NCI-H187 treated with DMSO at 0.1 percent for 48 hours (cell line): ENCODE measurements at places on chromosomes 12 and 14.

GRCh38 chr12:106001837-106002218, 136.9 kb downstream of the NUAK1 start:
- DNase-seq = no peak

GRCh38 chr12:14961466-14962152, at the start of gene ARHGDIB:
TSS of gene ARHGDIB (minus strand) at chr12:14961601. CDS start at chr12:14950712, 10,889 bp downstream.
- DNase-seq = no peak

DNA sequence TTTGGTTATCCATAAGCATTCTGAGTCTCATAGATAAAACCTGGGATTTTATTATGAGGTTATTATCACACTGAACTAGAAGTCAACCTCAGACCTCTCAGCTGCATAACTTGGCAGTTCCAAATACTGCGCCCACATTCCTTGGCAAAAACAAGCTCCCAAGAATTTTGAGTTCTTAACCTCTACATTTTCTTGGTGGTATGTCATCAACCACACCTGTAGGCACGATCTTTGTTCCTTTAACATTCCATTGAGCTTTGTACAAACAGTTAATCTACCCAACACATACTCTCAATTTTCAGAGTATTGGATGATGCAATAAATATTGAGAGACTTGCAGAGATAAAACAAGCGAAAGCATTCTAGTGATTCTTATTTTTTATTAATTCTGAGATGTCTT, 371.8 kb upstream of the PRICKLE1 start:
- no peak for DNase-seq

GRCh38 chr12:54383041-54383609, 1.4 kb downstream of the ZNF385A start:
- DNase-seq = no peak

- DNase-seq = no peak
Measured at GRCh38 chr14:70188322-70188658, 461 bp downstream of the SLC8A3 start.

DNA sequence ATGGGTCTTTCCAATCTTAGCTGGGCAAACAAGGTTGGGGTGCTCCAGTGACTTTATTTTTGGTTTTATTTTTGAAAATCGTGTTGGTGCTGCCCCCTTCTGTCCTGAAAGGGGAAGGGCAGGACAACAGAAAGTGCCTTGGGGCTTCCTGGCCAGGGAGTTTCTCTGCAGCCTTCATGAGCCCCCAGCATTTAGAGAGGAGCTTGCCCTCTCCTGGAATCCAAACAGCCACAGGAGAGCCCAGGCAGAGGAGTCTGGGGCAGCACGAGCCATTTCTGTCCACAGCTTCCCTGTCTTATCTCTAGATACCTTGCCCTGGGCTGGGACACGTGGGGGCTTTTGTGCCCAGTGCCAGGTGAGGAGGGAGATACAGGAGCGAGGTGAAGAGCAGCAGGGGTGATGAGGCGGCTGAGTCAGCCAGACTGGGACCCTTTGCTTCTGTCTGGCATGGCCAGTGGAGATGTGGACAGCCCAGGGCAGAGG, 4.4 kb upstream of the C1RL start:
- DNase-seq = no peak

DNA sequence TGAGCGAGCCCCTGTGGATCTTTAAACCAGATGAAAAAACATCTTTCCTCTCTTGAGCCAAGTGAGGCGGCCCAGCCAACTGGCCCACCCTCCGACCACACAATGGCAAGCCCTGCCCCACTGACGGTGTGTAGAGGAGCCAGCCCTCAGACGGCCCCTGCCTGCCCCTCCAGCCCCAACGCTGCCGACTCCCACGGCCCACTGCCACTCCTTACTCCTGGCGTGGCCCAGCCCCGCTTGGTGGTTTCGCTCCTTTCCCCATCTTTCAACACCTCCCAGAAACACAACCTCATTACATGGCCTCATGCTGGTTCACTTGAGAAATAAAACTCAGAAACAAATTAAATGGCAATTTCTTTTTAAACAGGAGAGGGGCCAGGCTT, 80.6 kb upstream of the DICER1 start:
- no peak for DNase-seq

- DNase-seq = no peak
Measured at GRCh38 chr12:11969437-11970154, 101.1 kb upstream of the BCL2L14 start.

DNA sequence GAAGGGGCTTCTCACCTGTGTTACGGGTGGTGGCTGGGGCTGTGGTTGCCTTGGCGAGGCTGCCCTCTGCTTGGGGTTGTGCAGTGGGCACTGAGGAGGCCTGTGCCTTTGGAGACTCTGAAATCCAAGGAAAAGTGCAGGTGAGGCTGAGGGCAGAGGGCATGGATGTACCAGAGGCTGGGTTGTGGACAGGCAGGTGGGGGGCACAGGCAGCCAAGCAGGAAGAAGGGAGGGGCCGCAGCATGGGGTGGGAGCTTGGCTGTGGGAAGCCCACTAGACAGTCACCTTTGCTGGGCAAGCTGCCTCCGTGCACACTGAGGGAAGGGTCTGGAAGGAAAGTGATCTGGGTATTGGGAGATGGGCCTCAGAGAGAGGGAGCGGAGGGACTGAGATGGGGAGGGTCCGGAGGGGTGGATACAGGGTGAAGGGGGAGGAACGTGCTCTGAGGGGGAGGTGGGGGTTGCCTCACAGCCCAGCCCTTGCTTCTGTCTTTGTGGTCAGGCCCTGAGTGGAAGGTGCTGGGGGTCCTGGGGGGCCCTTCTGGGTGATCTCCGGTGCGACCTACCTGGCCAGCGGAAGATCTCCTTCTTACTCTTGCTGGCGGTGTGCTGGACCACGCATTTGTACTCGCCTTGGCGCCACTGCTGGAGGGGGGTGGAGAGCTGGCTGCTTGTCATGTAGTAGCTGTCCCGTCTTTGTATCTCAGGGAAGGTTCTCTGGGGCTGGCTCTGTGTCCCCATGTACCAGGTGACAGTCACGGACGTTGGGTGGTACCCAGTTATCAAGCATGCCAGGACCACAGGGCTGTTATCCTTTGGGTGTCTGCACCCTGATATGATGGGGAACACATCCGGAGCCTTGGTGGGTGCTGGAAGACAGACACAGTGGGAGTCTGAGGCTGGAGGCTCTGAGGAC, 318.7 kb downstream of the TMEM121 start:
- DNase-seq = no peak

GRCh38 chr12:26298785-26299621, 103.6 kb downstream of the SSPN start:
- DNase-seq = no peak

DNA sequence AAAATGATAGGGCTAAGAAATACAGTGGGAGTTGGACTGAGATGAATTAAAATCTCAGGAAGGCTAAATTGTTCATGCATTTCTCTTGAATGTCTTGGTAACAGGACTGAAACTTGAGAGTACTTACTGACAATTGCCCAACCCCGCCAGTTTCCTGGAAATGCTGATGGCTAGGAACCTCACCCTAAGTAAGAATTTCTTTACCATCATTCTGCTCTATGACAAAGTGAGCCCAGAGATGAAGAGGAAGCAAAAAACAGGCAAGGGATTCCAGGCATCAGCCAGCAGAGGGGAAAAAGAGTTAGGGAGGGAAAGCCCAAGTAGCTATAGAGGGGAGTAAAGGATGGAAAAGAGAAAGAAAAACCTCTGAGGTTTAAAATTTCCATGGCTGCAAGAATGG, 397.7 kb downstream of the MDGA2 start:
- DNase-seq = no peak

DNA sequence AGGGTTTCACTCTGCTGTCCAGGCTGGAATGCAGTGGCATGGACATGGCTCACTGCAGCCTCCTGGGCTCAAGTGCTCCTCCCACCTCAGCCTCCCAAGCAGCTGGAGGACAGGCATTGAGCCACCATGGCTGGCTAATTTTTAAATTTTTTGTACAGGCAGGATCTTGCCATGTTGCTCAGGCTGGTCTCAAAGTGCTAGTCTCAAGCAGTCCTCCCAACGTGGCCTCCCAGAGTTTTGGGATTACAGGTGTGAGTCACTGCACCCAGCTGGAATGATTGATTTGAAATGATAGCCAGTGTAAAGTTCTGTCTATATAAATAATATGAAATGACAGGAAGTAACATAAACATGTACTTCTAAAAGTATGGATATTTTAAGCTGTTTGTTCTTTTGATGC, 172.7 kb downstream of the FUT8 start:
- DNase-seq = no peak

- no peak for DNase-seq
Measured at GRCh38 chr14:30798516-30798915, 75.8 kb upstream of the COCH start.

DNA sequence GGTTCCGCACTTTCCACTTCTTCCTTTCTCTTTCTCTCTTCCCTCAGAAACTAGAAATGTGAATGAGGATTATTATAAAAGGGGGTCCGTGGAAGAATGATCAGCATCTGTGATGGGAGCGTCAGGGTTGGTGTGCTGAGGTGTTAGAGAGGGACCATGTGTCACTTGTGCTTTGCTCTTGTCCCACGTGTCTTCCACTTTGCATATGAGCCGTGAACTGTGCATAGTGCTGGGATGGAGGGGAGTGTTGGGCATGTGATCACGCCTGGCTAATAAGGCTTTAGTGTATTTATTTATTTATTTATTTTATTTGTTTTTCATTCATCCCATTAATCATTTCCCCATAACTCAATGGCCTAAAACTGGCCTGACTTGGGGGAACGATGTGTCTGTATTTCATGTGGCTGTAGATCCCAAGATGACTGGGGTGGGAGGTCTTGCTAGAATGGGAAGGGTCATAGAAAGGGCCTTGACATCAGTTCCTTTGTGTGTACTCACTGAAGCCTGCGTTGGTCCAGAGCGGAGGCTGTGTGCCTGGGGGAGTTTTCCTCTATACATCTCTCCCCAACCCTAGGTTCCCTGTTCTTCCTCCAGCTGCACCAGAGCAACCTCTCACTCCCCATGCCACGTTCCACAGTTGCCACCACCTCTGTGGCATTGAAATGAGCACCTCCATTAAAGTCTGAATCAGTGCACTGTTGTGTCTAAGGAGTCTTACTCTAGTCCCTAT, 4.6 kb upstream of the ATN1 start:
- no peak for DNase-seq

- DNase-seq = no peak
Measured at GRCh38 chr12:16788506-16789203, 182.7 kb upstream of the LMO3 start.

- DNase-seq = no peak
Measured at GRCh38 chr14:73759183-73759713, 45.1 kb upstream of the PNMA1 start.

GRCh38 chr14:21066882-21067502, 3.1 kb upstream of the ARHGEF40 start:
- DNase-seq = no peak

- DNase-seq = no peak
Measured at GRCh38 chr12:40107803-40108620, 2.1 kb upstream of the SLC2A13 start.

GRCh38 chr12:50241178-50241577, 42.1 kb downstream of the LIMA1 start:
- no peak for DNase-seq

DNA sequence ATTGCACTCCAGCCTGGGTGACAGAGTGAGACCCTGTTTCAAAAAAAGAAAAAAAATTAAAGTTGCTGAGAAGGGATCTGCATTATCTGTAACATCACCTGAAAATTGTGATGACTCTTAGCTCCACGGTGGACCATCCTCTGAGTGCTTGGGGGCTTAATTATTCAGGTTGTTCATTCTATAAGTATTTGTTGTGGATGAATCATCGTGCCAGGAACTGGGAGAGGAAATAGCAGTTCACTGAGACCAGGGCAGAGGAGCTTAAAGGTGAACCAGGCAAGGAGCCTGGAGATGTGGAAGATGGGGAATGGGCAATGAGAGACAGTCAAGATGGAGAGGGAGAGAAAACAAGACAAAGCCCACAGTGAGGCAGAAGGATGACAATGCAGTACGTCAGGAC, 25.5 kb upstream of the GSC start:
- no peak for DNase-seq

- no peak for DNase-seq
Measured at GRCh38 chr14:34113991-34114390, 163.1 kb upstream of the EGLN3 start.

GRCh38 chr12:1579651-1580435, 14.5 kb downstream of the FBXL14 start:
- DNase-seq = no peak

DNA sequence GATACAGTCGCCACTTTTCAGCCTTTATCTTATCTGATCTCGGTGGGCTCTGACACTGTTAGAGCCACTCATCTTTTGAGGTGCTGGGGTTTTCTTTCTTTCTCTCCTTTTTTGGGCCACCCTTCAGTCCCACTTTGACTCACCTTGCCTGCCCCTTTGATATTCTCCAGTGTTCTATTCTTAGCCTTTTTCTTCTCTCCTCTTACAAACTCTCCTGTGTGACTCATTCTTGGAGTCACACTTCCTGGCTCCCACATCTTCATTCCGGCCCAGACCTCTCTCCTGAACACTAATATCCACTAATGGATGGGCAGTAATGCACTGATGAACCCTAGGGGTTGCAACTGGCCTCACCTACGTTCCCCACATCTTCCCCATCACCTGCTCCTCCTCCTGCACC, 2.2 kb upstream of the DCD start:
- DNase-seq = no peak

GRCh38 chr14:65421201-65421981, 8.9 kb downstream of the FUT8 start:
- no peak for DNase-seq

GRCh38 chr14:28059254-28059653, 707.3 kb upstream of the FOXG1 start:
- no peak for DNase-seq

GRCh38 chr12:59839514-59839913, 243.7 kb downstream of the SLC16A7 start:
- DNase-seq = no peak
